ENCODE measurements at places on chromosomes 7 and 10. TPM values are rescaled to one million over a fixed set of nuclear protein-coding genes. Genes with fewer than 3 reads are reported as not detected.

DNA sequence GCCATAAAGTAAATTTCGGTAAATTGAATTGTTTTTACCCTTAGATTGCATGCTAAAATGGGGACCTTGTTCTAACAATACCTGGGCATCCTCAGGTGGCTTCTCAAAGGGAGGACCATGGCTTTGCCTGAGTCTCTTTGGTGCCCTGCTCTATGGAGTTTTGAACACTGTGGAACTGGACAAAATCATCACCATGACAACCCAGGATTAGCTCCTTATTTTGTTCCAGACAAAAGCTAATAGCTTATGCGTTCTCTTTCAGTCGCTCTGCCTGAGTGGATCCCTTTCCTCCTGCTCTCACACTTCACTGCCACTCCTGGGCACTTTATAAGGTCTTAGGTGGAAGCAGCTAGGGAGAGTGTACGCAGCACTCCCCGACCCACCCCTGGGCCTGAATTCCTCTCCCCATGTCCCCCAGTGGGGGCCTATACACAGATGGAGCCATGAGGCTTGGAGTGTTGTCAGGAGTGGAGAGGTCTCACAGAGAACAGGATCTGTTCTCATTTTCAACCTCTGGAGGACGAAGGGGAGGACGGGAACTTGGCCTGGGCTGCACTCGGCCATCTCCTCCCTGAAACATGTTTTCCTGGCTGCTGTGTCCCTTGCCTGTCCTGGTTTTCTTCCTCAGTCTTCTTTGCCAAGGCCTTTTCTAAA is 19.0 kb downstream of the ADCYAP1R1 start:
- H3K27ac ChIP-seq, result no peak overlapping the region
- no peak overlapping the region for H3K4me3 ChIP-seq
- no peaks in the 10 kb centered on the region for H3K36me3 ChIP-seq
- peaks cover 33% of the 10 kb centered on the region for H3K27me3 ChIP-seq
- no peak for DNase-seq

DNA sequence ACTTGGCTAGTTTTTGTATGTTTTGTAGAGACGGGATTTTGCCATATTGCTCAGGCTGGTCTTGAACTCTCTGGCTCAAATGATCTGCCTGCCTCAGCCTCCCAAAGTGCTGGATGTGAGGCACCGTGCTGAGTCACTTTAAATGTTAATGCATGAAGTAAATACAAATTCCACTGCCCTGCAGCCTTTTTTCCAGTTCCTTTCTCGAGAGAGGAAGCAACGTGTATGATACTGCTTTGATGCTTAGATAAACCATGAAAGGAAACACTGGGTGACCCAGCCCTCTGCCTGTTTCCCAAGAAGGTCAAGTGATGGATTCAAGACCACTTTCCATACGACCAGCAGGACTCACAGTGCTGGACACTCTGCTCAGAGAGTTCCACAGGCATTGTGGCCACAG is 11.3 kb upstream of the MRPS24 start:
- no peak overlapping the region for H3K4me3 ChIP-seq
- no peaks in the 10 kb centered on the region for H3K4me1 ChIP-seq
- H3K36me3 ChIP-seq, result peaks cover 78% of the 10 kb centered on the region

- DNase-seq, result no peak
- no peak overlapping the region for H3K4me3 ChIP-seq
- H3K36me3 ChIP-seq, result no peaks in the 10 kb centered on the region
Observed at GRCh38 chr7:79930604-79931003, 204.0 kb upstream of the GNAI1 start.

GRCh38 chr10:76125900-76126299 is 694.5 kb downstream of the LRMDA start:
- no peak overlapping the region for H3K27ac ChIP-seq
- DNase-seq, result no peak
- H3K4me1 ChIP-seq, result peaks cover 12% of the 10 kb centered on the region
- H3K36me3 ChIP-seq, result no peaks in the 10 kb centered on the region
- H3K4me3 ChIP-seq, result no peak overlapping the region

DNA sequence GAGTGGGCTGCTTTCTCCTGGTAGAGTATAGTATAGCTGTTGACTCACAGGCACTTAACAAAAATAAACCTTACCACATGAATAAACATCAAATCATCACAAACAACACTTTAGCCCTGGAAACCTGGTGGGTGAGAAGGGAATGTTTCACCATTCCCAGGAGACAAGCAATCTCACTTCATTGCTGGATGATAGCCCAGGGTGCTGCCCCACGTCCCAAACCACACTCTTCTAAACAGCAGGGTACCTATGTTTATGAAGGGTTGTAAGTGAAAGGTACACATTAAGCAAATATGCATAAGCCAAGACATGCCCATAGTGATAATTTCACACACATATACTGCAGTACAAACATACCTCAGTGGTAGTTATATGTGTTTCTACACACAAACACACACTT is 276.2 kb downstream of the FGFR2 start:
- no peaks in the 10 kb centered on the region for H3K27me3 ChIP-seq
- H3K36me3 ChIP-seq, result no peaks in the 10 kb centered on the region
- H3K4me3 ChIP-seq, result no peak overlapping the region
- H3K27ac ChIP-seq, result no peak overlapping the region
- no peak for DNase-seq

DNA sequence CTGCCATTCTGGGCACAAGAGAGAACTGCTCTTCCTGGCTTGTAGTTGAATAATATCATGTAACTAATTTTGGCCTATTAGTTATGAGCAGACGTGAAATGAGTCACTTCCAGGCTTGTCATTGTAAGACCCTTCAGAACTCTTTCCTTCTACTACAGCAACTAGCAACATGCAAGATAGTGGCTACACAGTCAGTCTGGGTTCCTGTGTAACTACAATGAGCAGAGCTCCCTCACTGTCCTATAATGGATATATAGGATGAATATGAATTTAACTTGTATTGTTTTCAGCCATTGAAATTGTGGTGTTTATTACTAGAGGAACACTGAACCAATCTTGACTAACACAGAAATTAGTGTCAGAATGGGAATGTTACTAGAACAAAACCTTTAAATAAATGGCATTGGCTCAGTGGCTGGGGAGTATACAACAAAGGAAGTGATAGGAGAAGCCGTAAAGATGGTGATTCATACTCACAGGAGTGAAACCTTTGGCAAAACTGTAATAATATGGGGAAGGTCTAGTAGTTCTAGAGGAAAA is 2.9 kb upstream of the MTPN start:
- no peak for DNase-seq
- no peaks in the 10 kb centered on the region for H3K27me3 ChIP-seq
- no peak overlapping the region for H3K4me3 ChIP-seq
- no peak overlapping the region for H3K27ac ChIP-seq

- DNase-seq, result no peak
- no peaks in the 10 kb centered on the region for H3K27me3 ChIP-seq
- peaks cover 33% of the 10 kb centered on the region for H3K4me1 ChIP-seq
- H3K27ac ChIP-seq, result no peak overlapping the region
Observed at GRCh38 chr10:1043532-1043995, 5.4 kb downstream of the IDI1 start.

DNA sequence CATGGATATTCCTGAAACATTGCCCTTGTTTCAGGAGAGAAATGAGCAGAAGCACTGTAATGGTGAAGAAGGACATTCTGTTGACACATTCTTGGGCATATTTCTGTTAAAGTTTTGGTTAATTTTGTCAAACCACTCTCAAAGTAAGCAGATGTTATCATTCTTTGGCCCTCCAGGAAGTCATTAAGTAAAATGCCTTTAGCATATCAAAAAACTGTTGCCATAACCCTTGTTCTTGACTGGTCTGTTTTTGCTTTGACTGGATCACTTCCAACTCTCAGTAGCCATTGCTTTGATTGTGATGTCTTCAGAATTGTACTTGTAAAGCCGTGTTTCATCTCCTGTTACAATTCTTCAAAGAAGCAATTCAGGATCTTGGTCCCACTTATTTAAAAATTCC is 404.3 kb upstream of the LRRTM3 start:
- no peaks in the 10 kb centered on the region for H3K4me1 ChIP-seq
- H3K36me3 ChIP-seq, result no peaks in the 10 kb centered on the region
- no peak overlapping the region for H3K4me3 ChIP-seq
- DNase-seq, result no peak
- no peak overlapping the region for H3K27ac ChIP-seq

GRCh38 chr7:126378642-126379041 is 874.1 kb downstream of the GRM8 start:
- H3K4me1 ChIP-seq, result no peaks in the 10 kb centered on the region
- H3K27me3 ChIP-seq, result no peaks in the 10 kb centered on the region
- H3K4me3 ChIP-seq, result no peak overlapping the region
- H3K36me3 ChIP-seq, result no peaks in the 10 kb centered on the region
- no peak overlapping the region for H3K27ac ChIP-seq

DNA sequence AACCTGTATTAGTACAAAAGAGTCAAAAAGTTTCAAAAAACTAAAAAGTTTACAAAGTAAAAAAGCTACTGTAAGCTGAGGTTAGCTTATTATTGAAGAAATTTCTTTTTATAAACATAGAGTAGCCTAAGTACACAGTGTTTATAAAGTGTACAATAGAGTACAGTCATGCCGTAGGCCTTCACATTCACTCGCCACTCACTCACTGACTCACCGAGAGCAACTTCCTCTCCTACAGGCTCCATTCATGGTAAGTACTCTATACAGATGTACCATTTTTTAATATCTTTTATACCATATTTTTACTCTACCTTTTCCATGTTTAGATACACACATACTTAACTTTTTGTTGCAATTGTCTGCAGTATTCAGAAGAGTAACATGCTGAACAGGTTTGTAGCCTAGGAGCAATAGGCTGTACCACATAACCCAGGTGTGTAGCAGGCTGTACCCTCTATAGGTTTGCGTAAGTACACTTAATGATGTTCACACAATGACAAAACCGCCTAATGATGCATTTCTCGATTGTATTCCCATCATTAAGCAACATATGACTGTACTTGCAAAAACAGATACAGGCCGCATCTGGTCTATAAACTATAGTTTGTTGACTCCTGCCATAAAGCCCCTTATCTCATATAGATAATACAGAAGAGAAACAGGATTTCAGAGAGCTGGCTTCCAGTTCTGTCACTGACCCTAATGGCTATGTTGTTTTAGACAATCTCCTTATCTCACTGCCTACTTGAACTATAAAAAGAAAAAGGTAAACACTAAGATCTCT is 438.8 kb downstream of the HTR7 start:
- peak; percentile 7 for DNase-seq
- no peak overlapping the region for H3K4me3 ChIP-seq
- peaks cover 6% of the 10 kb centered on the region for H3K4me1 ChIP-seq
- no peaks in the 10 kb centered on the region for H3K27me3 ChIP-seq

DNA sequence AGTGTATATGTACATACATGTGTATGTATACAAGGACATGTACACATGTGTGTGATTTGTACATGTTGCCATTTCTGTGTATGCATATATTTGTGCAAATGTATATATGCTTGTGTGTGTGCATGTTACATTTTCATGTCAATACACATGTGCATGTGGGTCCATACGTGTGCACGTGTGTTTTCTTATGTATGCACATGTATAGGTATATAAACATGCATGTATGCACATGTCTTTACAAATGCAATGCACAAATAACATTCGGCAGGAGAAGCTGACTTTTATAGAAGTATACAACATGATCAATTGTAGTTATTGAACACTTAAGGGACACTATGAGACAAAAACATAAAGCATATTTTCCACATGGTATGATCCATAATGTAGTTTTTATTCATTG is 307.4 kb upstream of the SEMA3C start:
- H3K27ac ChIP-seq, result no peak overlapping the region
- no peaks in the 10 kb centered on the region for H3K36me3 ChIP-seq
- H3K27me3 ChIP-seq, result no peaks in the 10 kb centered on the region
- H3K4me3 ChIP-seq, result no peak overlapping the region

DNA sequence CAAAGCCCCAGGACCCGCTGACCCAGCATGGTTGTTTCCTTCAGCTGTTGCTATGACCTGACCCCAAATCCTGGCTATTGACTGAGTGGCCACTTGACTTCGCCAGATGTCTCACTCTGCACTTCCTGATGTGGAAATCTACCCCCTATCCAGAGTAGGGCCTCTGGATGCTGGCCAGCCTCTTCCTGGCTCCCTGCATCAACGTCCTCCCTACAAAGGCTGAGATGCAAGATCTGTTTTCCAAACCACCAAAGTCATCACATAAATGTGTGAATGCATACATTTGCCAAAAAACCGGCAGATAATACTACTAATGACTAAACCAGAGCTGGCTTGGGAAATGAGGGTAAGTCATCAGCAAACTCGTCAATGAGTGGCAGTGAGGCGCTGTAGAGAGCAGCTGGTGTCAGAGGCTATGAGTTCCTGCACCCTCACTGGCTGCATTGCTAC is 70.4 kb downstream of the PYROXD2 start:
- peaks cover 2% of the 10 kb centered on the region for H3K27me3 ChIP-seq
- no peak overlapping the region for H3K4me3 ChIP-seq

- H3K4me1 ChIP-seq, result no peaks in the 10 kb centered on the region
- H3K36me3 ChIP-seq, result no peaks in the 10 kb centered on the region
- DNase-seq, result no peak
- no peak overlapping the region for H3K27ac ChIP-seq
- no peak overlapping the region for H3K4me3 ChIP-seq
Observed at GRCh38 chr10:48695636-48696534, 11.2 kb downstream of the WDFY4 start.

DNA sequence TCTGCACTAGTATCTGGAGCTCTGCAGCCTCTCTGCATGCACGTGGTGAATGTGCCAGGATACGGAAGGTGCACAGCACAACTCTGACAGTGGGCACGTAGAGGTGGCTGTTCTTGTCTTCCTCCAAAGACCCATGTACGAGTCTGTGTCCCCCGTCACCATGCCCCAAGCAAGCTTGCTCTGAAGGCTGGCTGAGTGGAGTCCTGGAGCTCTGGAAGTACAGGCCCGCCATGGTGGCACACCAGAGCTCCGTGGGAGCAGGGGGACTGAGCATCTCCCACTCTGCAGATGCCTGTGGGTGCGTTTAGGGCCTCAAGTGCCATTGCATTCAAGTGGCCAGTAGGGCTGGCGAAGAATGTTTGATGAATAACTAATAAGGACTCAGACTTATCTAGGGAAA is 17.1 kb downstream of the BCCIP start:
- no peaks in the 10 kb centered on the region for H3K27me3 ChIP-seq
- peaks cover 28% of the 10 kb centered on the region for H3K4me1 ChIP-seq
- H3K36me3 ChIP-seq, result peaks cover 65% of the 10 kb centered on the region
- H3K27ac ChIP-seq, result no peak overlapping the region
- H3K4me3 ChIP-seq, result no peak overlapping the region

DNA sequence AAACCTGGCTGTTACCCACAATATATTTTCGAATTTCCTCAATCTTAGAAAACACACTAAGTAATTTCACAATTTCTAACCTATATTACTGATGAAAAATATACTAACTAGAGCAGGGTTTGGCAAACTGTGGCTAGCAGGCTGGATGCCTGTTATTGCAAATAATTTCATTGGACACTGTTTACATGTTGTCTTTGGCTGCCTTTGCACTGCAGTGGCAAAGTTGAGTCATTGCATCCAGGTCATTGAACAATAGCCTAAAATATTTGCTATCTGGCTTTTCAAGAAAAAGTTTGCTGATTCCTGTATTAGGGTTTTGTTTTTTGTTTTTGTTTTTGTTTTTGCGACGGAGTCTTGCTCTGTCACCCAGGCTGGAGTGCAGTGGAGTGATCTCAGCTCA is 47.2 kb downstream of the KIF11 start:
- no peak for DNase-seq
- H3K36me3 ChIP-seq, result peaks cover 46% of the 10 kb centered on the region
- H3K4me1 ChIP-seq, result peaks cover 8% of the 10 kb centered on the region
- H3K4me3 ChIP-seq, result no peak overlapping the region

AGBL3 gene
- total RNA-seq, result 7.2 TPM

KBTBD2 gene
- 33.6 TPM for total RNA-seq

HOXA13 gene
- total RNA-seq, result 0.04 TPM

TAS2R41 gene
- not detected for total RNA-seq

TMEM229A gene
- total RNA-seq, result not detected

ADAMTS14 gene
- total RNA-seq, result not detected

INA gene
- 0.04 TPM for total RNA-seq

TLX1 gene
- total RNA-seq, result 0.07 TPM
